ENCODE measurements at places on chromosomes 6 and 20. TPM values are rescaled to one million over a fixed set of nuclear protein-coding genes. Genes with fewer than 3 reads are reported as not detected.

- no peak for DNase-seq
These were observed 56.2 kb downstream of the CTCFL start for GRCh38 chr20:57468523-57469417.

DNA sequence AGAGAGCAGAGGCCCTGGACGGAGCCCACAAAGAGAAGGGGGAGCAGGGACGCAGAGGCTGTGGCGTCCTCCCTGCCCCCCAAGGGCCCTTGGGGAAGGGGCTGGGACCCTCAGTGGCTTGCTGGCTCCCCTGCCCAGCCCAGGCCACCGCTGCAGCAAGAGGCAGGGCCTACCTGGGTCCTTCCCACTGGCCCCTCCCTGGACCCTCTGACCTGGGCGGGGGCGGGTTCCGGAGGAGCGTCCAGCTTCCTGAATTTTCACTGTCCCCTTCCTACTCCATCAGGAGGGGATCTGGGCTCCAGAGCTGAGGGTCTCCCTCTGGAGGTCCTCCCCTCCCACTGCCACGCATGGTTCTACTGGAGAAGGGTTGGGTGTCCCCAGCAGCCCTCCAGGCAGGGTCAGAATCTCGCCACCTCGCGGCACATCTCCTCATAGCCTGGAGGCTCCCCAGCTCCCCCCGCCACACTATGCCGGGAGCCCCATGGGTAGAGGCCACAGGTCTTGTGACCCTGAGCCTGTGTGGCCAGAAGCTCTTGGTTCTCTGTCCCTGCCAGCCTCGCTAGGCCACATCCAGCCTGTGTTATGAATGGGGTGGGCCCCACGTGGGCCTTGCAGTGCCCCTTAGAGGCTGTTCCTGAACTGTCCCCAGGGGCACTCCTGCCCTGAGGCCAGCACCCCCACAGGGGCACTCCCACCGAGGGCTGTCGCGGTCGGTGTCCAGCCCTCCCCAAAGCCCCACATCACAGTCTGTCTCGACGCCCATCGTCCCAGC, 1.0 kb upstream of the SOX18 start:
- no peak for DNase-seq

DNA sequence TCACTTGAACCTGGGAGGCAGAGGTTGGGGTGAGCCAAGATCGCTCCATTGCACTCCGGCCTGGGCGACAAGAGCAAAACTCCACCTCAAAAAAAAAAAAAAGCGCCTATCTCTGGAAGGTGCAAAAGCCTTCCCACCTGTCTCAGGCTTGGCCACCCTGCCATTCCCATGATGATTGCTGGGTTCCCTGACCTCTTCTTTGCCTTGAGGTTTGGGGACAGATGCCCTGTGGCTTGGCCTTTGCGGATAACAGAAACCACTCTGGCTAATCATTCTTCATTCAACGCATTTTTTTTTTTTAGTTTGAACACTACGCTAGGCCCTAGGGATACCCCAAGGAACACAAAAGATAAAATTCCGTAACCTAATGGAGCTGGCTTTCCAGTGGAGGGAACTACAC, 6.8 kb upstream of the HMGA1 start:
- no peak for DNase-seq

DNA sequence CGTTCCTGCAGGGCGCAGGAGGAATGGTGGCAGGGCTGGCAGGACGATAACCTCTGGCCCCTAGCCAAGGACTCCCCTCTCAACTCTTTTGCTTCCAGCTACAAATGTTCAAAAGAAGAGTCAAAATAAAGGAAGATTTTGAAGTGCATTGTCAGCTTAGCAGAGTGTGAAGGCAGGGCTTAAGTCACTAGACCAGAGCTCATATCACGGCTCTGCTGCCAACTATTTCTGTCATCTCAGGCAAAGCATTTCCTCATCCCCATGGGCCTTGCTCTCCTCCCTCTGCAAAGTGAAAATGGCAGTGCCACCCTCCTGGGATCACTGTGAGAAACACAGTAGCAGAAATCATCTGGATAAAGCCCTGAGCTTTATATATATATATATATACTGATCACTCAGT, 36.7 kb downstream of the CFAP61 start:
- DNase-seq: no peak

DNA sequence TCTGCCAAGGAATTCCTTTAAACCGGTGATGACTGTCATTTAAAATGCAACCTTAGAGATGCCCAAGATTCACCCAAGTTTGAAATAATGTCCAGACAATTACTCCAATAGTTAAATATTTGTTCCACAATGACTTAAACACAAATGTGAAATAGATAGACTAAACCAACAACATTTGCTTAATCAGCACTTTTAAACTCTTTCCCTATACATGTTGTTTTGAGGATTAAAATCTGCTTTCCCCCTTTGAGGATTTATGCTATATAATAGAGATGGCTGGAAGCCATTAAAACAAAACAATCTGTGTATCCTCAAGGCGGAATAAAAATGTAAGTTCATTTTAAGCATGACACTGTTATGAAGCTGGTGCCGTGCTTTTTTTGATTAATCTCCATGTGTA, 297.8 kb upstream of the RSPO3 start:
- no peak for DNase-seq

- no peak for DNase-seq
These were observed 8.2 kb downstream of the DHX35 start for GRCh38 chr20:38970302-38970701.

DNA sequence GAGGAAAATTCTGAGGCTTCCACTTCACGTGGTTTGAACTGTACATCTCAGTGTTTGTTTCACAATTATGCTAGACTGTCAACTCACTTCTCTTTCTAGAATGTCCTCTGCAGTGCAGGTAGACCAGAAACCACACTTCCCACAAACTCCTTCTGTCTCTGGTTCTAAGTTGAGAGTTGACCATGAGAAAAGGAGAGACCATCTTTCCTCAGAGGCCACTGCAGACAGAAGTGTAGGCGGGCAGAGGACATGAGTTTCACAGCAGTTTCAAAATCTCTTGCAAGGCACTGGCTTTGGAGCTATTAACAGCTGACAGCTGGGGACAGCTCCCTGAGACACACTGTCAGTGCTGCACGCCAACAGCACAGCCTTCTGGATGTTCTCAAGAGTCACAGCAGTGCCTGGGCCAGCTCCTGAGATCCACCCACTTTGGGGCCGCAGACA, 55.4 kb upstream of the MOXD1 start:
- peak; percentile 29 for DNase-seq

The SFT2D1 gene
- total RNA-seq: 31.8 TPM

The LIME1 gene
- total RNA-seq: 3.7 TPM

The MATN4 gene
- 0.99 TPM for total RNA-seq

DNA sequence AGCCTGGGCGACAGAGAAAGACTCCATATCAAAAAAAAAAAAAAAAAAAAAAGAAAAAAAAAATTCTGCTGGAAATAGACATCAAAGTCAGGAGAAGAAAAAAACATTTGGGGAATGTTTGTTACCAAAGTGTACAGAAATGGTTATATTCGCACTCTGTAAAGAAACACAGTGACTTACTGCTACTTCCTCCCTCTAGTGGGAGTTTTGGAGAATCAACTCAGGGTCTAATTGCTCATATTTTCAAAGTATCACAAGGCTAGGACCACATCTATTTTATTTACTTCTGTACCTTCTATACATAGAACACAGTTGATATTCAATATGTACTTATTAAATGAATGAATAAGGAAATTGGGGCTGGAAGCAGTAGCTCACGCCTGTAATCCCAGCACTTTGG, 24.4 kb downstream of the ARG1 start:
- DNase-seq: no peak

The BANF2 gene
- not detected for total RNA-seq

GRCh38 chr6:35602133-35602946, 86.4 kb downstream of the FKBP5 start:
- DNase-seq: no peak

GRCh38 chr20:47159166-47159565, 197.3 kb downstream of the ZMYND8 start:
- DNase-seq: no peak

- peak; percentile 84 for DNase-seq
These were observed 59.5 kb upstream of the ARMH2 start for GRCh38 chr6:24858177-24858653.

- DNase-seq: peak; percentile 97
These were observed at the start of gene TSPYL1 for GRCh38 chr6:116279232-116280160. Gene TSPYL1 (minus strand): TSS chr6:116279930. CDS start chr6:116279830, 100 bp downstream.

The PTCHD4 gene
- 2.1 TPM for total RNA-seq

- DNase-seq: no peak
These were observed 71.9 kb upstream of the IYD start for GRCh38 chr6:150296890-150297289.

- DNase-seq: no peak
These were observed 34.4 kb downstream of the ANGPT4 start for GRCh38 chr20:881783-882144.

DNA sequence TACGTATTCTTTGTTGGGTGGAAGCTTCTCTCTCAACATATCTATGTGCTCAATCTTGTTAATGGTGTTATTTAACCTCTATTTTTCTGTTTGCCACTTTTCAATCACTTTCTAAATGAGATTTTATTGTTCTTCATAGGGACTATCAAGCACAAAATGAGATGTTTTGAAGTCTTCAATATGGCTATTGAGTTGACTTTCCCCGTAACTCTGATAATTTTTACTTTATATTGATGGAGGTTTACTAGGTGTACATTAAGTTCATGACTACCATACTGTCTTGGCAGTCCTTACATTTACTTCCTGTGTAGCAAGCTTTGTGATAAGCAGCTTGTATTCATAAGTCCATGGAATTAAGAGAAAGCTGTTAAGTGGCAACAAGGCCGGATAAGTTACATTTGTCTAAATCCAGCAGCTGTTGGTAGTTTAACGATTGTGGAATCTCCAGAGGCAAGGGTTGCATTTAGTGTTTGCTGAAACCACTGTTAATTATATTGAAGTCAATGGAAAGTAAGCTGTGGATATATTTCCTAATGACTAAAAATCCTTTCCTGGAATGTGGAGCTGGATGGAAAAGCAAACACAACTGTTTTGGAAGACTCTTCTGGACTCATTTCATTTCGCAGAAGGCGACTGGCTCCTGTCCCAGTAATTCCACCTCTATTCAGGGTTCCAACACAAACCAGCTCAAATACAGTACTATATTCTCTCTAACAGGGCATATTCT, 57.3 kb upstream of the SMIM29 start:
- peak; percentile 79 for DNase-seq

- DNase-seq: no peak
These were observed 47.3 kb downstream of the ZFAND3 start for GRCh38 chr6:37866590-37867507.

The PACRG gene
- 5.5 TPM for total RNA-seq

DNA sequence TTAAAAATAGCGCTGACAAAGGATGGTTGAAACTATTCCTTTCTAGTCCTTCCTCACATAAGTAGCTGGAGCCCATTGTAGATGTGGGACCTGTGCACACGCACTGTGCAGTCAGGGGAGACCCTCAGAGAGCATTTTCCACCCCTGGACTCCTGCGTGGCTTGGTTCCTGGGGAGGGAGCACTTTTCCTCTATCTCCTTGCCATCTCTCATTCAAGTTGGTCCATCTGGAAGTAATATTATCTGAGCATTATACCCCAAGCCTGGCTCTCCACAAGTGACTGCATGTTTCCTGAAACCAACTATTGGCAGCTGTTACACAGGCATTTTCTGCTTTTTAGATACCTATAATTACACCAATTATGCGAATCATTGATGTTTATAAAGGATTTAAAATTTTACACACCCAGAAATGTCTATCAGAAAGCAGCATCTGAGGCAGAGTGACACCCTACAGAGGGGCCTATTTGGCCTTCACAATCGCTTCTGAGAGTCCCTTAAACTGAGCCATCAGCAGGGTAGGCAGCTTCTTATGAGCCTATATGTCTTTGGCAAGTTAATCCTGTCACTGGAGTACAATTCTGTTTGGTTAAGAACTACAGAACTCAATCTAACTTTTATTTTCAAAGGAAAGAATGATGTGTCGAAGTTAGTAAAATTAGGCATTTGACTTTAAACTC, 18.7 kb downstream of the SOX4 start:
- no peak for DNase-seq

The KHDC1 gene
- total RNA-seq: 1.2 TPM

DNA sequence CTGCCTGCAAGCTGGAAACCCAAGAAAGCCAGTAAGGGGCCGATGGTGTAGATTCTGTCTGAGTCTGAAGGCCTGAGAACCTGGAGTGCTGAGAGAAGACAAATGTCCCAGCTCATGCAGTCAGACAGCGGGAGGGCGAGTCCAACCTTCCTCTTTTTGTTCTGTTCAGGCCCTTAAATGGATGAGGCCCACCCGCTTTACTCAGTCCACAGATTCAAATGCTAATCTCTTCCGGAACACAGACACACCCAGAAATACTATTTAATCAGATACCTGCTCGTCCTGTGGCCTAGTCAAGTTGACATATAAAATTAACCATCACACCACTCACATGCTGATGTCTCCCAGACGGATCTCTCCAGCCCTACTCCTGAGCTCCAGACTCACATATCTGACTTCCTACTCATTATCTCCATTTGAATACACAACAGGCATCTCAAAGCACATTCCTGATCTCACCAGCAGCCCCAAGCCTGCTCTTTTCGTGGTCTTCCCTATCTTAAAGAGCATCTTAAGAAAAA, 26.7 kb upstream of the SRC start:
- no peak for DNase-seq

The C6orf52 gene
- not detected for total RNA-seq

DNA sequence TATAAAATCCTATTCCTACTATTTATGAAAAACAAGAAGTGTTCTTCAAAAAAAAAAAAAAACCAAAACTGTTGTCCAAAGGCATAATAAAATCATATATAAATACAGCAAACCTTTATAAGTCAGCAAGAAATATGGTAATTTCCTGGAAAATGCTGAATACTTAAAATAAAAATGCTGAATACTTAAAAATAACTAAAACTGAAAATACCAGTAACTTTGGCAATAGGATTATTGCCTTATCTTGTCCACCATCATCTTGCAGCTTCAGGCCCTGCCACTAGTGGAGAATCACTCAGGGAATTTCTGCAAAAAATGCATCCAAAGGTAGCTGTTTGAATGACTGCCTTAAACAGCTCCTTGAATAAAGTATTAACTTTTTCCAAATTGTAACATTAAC, 24.5 kb downstream of the CCNC start:
- DNase-seq: no peak

GRCh38 chr6:36920546-36920945, 34.0 kb upstream of the PI16 start:
- DNase-seq: peak; percentile 76
